ENCODE measurements at places on chromosomes 16 and 17.

DNA sequence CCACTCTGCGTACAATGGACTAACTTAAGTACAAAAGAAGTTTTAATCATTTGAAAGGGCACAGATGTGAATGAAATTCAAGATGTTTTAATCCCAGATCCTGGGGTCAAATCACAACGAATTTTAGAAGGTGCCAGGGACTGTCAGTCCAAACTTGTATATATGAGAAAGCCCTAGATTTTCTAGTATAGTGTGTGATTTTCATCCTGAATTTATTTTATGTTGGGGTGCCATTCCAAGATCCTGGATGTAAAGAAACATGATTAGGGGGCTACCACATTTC, 64.3 kb downstream of the TUBD1 start:
- no peak for DNase-seq

DNA sequence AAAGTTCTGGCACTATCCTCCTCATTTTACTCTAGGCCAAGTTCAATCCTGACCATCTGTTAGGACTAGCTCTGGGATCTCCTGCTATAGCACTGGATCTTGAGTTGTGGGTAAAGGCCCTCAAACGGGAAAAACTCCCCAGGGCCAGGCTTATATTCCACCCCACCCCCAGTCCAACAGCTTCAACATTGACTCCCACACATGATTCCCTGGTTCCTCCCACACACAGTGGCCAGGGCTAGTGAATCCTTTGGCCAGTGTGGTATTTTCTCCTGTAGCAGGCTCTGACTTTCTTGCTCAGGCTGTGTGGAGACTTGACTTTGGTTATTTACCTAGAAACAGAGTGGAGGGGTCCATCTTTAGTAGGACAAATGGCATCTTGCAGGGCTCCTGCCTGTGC, 10.3 kb upstream of the AKAP10 start:
- DNase-seq, result no peak

DNA sequence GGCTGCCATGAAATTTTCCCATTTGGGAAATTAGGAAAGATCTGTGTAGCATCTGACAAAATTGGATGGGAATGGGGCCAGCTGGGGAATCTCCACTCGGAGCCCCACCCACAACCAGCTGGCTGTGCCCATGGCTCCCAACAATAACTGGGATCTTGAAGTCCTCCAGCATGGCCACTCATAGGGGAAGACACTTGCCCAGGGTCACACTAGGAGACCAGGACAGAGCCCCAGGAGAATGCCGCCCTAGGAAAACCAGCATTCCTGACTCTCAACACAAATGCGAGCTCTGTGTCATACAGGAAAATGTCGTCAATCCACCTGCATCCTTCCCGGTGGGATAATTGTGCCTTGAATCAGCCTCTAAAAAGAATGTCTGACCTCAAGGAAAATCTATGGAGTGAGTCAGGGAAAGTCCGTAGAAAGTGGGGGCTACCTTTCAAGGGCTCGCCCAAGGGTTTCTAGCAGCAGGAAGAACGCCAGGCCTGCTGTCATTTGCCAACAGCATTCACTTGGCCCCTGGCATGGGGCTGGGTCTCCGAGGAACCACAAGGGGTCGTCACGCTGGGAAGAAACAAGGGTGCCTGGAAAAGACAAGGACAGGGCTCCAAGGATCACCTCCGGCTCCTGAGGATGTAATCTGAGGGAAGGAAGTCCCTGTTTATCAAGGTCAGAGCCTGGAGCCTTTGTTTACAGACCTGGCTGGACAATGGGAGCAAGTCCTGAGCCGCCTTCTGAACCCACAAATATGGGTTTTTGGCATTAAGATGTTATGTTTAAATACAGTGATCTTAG, 15.9 kb downstream of the CDH5 start:
- DNase-seq, result no peak

- no peak for DNase-seq
Observed at GRCh38 chr16:22358000-22358399, 16.4 kb downstream of the CDR2 start.

GRCh38 chr17:50920041-50920410, 53.9 kb upstream of the TOB1 start:
- DNase-seq, result no peak

DNA sequence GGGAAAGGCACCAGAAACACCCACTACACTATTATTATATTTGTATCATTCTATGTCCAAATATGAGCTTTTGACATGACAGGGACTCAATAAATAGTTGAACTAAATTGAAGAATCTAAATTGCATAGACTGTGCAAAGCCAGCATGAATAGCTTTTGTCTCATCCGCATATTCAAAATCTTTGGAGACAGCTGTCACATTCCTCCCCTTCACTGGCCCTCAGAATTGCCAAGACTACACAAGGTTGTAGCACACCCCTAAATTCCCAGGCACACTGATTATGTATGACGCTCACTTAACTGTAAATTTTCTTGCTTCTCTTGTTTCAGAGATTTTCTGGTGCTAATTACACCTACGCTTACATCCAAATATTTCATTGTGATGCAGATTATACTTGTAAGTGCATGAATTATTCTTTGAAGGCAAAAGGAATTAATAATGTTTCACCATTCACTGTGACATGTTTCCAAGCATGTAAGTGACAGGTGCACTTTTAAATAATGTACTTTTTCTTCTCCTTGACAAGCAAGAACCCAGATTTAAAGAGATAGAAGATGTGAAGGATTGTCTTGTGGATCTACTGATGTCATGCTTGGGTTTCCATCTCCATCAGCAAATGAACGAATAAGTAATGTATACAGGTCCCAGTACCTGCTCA, 47.5 kb downstream of the CA10 start:
- DNase-seq, result no peak

DNA sequence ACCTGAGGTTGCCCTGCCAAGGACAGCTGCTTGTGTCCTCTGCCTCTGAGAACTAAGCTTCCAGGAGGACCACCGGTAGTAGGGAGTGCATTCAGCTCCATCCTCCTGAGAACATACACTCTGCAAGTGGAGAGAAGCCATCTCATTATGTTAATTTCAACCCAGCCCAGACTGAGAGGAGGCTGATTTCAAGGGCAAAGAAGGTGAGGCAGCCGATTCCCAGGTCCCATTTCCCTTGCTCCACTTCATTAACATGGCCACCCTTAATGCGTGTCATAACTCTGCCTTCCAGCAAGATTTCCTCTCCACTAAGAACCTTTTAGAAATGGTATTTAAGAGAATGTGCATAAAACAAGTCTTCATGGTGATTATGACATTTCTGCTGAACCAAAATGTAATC, 72.5 kb downstream of the CDH13 start:
- no peak for DNase-seq

- no peak for DNase-seq
Observed at GRCh38 chr16:48330189-48330840, 54.9 kb downstream of the SIAH1 start.

- no peak for DNase-seq
Observed at GRCh38 chr17:78722246-78722761, 59.8 kb downstream of the CYTH1 start.

DNA sequence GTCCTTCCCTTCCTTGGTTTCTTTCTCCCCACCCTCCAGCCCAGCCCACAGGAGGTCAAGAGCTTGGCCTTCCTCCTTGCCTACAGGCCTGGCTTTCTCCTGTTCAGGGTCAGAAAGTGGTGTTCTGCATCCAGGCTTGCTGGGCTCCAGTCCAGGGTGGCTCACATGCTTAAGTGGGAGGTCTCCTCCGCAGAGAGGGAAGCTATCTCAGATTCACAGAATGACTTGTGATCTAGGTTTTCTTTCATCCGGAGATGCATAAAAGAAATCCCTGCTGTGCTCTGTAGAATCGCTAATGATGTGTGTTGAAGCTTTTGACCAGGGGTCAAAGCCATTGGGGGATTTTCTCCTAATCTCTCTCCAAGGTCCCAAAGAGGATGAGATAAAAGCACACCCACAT, 382.3 kb upstream of the EEF2KMT start:
- DNase-seq, result no peak

DNA sequence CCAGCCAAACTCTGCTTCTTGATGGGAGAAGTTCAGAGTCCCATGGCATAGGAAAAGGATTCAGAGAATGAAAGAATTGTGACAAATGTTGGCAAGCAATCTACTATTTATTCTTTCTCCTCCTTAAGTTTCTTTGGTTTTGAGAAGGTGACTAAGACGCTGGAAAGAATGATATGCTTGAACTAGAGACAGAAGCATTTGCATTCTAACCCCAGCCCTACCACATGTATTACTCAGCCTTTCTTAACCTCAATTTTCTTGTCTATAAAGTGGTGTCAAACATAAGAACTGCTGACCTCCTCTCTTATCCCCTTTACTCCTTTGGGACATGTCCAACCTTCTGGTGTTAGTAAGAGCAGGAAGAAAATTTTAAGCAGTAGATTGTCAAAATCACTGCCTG, 124.7 kb downstream of the HS3ST2 start:
- DNase-seq, result no peak

DNA sequence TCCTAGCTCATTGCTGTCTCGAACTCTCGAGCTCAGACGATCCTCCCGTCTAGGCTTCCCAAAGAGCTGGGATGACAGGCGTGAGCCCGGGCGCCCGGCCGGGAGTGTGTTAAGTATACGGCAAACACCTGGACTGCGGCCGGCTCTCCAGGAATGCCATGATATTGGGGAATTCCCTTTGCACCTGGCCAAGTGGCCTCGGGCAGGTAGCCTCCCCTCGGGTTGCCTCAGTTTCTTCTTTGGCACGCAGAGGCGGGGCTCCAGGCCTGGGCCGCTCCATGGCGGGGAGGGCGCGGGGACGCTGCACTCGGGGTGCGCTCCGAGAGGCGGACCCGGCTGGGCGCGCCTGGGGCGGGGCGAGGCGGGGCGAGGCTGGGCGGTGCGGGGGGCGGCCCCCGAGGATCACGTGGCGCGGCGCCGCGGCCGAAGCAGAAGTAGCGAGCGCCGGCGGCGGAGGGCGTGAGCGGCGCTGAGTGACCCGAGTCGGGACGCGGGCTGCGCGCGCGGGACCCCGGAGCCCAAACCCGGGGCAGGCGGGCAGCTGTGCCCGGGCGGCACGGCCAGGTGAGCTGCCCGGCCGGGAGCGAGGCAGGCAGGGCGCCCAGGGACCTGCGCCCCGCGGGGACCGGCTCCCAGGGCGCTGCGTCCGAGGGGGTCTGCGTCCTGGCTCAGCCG, at the start of gene PLCG2:
Gene PLCG2 (plus strand): TSS at position 431 of the 675 bp plus-strand sequence. CDS start 6,699 bp downstream, outside the sequence.
- DNase-seq, result no peak

- DNase-seq, result no peak
Observed at GRCh38 chr17:39939588-39940419, 12.3 kb downstream of the LRRC3C start.

- no peak for DNase-seq
Observed at GRCh38 chr17:32627239-32627996, 140.6 kb downstream of the CDK5R1 start.

DNA sequence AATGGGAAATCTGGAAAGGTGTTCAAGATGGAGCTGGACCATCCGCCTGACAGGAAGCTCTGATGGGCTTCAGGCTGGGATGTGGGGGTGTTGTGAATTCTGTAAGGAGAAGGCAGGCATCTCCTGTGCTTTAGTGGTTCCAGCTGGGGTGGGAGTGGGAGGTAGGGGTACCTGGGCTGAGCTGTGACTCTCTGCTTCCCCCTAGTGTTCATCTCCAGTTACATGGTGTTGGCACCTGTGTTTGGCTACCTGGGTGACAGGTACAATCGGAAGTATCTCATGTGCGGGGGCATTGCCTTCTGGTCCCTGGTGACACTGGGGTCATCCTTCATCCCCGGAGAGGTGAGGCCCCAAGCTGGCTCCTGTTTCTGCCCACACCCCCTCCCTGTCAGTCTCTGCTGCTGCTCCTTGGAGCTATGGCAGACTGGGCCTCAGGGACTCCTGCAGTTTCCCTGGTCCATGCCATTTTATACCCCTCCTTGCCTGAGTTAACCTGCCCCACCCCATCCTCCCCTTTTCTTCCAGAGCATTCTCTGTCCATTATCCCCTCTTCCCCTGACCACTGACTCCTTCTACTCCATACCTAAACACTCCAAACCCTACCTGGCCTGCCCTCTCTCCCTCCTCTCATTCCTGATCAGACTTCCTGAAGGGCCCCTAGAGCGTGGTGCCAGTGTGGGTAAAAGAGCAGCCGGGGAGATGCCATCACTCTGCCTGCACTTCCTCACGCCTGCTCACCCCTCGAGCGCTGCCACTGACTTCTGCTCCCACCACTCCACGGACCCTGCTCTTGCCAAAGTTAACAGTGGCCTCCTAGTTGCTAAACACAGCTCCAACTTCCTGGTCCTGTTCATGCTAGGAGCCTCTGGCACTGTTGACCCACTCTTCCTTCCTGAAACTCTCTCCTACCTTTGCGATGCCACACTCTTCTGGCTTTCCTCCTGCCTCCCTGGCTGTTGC, 3.4 kb downstream of the SPNS1 start:
- no peak for DNase-seq

- no peak for DNase-seq
Observed at GRCh38 chr16:19563377-19563776, 7.9 kb downstream of the VPS35L start.

GRCh38 chr17:77571155-77571981, 387.1 kb upstream of the TNRC6C start:
- no peak for DNase-seq

- DNase-seq, result no peak
Observed at GRCh38 chr16:901149-901548, 69.6 kb downstream of the LMF1 start.

- DNase-seq, result no peak
Observed at GRCh38 chr17:9520649-9521048, 55.0 kb downstream of the STX8 start.

DNA sequence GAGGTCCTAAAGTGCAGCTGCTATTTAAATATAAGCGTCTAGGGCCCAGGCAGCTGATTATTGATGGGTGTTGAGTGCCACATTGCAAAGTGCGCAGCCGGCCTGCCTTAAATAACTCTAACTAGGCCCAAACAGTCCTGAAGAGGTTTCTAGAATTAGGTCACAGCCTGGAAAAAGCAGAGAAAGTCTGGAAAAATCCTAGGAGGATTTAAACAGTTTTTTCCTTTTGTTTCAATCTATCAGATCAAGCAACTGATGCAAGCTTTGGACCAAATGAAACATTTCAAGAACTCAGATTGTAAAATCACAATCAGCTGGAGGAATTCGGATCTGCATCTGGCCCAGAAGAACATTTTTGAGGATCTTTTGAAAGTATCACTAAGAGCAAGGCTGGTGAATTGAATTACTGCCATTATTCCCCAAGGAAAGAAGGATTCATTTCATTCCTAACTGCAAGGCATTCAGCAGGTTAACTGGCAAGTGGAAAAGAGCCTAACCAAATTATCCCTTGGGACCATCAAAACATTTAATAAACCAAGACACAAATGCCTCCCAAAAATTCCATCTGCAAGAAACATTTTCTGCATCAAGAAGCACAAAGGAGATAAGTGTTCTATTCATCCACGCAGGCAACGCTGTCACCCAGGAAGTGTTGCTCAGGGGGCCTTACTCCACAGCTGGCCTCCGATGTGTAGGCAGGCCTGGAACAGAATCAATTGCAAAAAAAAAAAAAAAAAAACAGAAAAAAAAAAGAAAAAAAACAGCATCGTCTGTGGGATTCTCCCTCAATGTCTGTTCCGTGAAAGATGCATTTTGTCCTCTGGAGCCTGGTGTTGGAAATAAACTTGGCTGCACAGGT, 46.1 kb downstream of the IRX3 start:
- no peak for DNase-seq

- DNase-seq, result no peak
Observed at GRCh38 chr17:15954222-15954621, 9.3 kb downstream of the ADORA2B start.

- no peak for DNase-seq
Observed at GRCh38 chr17:52751051-52751450, 592.5 kb upstream of the CA10 start.

All from omental fat pad (tissue), 4 donors.